ENCODE measurements at places on chromosomes 1 and 21.

GRCh38 chr21:26126168-26126553, 44.4 kb downstream of the APP start:
- no peak for DNase-seq

DNA sequence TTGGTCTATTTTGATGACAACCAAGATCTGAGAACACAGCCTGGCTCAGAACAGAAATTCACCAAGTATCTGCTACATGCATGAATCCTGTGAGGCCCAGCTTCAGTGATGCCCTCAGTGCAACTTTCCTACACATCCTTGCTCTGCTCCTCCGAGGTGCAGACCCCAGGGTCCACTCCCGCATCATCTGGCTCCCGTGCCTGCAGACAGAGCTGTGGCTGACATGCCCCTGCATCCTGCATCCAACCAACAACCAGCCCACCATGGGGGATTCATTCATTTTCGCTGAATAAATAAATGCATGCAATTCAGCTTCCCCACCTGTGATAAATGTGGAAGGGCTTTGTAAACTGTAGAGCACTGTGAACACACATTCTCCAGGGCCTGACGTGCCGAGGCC, 112.3 kb downstream of the GLIS1 start:
- no peak for DNase-seq

GRCh38 chr21:10425856-10426255, 95.5 kb upstream of the TPTE start:
- no peak for DNase-seq

- DNase-seq, result no peak
Measured at GRCh38 chr1:243739335-243740003, 110.6 kb downstream of the AKT3 start.

DNA sequence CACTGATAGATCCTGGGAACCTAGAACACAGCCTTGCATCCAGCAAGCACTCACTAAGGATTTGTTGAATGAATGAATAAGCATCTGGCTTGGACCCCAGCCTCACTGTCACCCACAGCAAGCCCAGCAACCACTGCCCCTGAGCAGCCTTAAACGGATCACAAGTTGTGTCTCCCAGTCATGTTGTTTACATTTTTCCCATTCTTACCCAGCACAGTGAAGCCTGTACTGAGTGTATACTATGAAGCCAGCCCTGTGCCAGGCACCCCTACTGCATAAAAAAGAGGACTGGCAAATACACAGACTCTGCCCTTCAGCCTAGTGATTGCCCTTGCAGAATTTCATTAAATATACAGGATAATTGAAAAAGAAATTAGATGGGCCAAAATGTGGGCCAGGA, 30.2 kb downstream of the RRAGC start:
- no peak for DNase-seq

- DNase-seq, result no peak
Measured at GRCh38 chr1:183194527-183195141, 8.6 kb downstream of the LAMC2 start.

DNA sequence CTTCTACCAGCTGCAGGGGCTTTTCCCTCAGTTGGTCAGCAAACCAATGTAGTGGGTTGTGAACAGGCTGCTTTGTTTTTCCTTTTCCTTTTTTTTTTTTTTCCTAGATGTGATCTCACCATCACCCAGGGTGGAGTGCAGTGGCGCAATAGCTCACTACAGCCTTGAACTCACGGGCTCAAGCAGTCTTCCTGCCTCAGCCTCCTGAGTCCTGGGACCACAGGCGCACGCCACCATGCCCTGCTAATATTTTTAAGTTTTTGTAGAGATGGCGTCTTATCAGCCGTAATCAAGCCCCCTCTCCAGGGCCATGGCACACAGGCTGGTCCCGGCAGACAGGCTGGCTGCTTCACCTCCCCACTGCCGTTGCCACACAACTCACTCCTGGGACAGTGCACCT, 3.4 kb upstream of the TRIM11 start:
- peak; percentile 51 for DNase-seq

DNA sequence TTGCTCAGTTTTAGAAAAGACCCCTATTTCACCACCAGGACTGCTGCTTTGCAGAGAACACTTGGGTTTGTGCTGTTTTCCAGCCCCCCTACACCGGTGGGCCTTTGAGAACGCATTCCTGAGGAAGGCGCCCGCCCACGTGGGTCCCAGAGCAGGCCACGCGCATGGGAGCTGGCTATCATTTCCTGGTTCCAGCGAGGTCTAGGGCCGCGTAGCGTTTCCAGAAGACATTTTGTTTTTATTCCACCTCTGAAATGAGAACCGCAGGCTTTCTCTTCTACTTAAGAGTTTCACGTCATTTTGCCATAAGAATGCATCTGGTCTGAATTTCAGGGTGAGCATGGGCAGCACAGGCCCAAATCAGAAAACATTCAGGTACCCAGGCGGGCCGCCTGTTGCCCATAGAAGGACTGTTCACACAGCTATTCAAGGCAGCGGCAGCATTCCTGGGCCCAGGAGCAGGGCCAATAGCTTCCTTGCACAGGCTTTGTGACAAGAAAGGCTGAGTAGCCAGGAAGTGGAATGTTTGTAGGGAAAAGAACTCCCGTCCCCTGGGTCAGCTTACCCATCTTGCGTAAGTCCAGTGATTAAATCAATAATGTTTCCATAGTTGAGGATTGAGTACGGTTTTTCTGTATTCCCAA, 1.4 kb upstream of the KLHL21 start:
- no peak for DNase-seq

DNA sequence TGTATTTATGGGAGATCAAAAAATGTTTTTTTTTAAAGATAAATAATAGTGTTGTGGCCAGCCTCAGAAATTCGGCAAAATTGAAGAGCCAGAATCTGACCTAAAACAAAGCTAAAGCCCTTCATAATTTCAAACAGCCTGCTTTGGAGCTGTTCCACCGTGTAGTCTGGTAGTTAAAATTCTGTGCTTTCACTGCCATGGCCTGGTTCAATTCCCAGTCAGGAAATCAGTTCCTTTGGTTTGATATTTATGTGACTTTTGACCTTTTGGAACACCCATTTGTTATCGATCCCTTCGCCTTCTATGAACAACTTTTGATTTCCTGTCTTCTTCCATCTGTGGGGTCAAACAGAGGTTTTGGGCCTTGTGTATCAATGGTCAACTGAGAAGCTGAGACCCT, 179.8 kb downstream of the HFM1 start:
- no peak for DNase-seq

DNA sequence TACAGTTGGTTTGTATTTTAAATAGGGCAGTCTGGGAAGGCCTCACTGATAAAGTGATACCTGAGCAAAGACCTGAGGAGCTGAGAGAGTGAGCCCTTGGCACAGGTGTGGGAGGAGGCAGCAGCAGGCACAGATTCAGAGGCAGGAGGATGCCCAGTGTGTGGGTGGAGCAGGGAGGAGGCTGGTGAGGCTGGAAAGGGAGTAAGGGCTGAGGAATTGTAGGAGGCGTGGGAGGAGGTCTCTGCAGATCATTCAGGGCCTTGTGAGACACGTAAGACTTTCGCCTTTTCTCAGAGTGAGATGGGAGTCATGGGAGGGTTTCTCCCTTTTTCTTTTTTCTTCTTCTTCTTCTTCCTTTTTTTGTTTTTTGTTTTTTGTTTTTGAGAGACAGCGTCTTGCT, 58.0 kb downstream of the RGL1 start:
- DNase-seq, result no peak

- peak; percentile 76 for DNase-seq
Measured at GRCh38 chr21:45365608-45366241, 39.2 kb upstream of the COL18A1 start.

DNA sequence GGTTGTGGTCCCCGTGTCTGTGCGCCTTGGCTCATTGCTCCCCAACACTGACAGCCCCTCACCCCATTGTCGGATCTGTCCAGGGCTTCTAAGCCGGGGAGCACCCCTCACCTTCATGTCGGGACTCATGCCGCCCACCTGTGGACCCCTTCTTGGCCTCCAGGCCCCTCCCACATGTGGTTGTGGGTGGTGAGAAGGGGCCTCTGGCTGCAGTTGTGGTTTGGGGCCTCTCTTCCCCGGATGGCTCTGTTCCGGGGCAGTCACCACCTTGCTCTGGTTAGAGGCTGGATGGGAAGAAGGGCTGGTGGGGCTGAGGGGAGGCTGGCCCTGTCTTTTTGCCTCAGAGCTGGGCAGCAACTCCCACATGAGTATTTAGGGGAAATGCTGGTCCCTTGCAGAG, 158.6 kb upstream of the C1orf174 start:
- peak; percentile 68 for DNase-seq

DNA sequence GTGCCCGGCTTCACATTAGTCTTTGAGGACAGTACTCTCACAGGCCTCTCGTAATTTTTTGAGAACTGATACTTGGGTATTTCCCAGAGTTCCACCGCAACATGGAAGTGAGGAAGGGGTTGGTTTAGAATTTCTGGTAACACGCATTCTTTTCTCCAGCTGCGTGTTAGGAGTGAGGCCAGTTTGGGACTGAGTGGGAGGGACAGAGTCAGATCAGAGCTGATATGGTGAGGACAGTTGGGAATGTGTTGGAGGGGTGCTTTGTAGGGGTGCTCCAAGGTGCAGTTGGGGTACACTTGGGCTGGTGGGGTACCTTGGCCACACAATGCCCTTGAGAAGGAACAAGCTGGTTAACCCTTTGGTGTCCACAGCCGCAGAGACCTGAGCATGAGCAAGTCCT, 6.7 kb downstream of the FBXO6 start:
- DNase-seq, result no peak

DNA sequence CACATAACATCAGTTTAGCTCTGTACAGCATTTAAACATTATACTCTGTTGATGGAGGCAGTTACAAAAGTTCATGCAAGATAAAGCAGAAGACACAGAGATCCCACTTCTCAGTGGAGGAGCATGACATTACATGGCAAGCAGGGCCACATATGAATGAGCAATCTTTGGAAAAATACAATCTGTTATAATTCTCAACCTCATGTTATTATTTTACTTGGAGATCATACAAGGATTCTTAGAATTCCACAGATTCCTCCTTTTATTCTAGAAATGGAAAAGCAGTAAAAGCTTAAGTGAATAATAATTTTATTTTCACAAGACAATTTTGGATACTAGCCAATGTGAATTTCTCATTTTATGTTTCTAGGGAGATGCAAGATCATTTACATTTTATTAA, 66.6 kb downstream of the IFI44 start:
- no peak for DNase-seq

- no peak for DNase-seq
Measured at GRCh38 chr1:156247460-156248322, at the start of gene PAQR6. PAQR6 (minus strand) TSS chr1:156248056; CDS start chr1:156246731, 1,325 bp downstream.

DNA sequence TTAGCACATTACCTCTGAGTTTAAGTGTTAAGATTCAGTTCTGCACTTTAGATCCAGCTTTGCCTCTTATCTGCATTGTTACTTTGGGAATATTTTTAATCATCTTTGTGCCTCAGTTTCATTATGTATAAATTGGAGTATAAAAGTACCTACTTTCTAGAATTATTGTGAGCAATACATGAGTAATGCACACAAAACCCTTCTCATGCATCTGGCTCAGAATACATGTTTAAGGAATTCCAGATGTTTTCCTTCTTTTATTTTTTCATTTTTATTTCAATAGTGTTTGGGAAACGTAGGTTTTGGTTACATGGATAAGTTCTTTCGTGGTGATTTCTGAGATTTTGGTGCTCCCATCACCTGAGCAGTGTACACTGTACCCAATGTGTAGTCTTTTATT, 14.2 kb downstream of the C8A start:
- no peak for DNase-seq

GRCh38 chr1:231072502-231073094, 32.5 kb upstream of the FAM89A start:
- DNase-seq, result no peak

DNA sequence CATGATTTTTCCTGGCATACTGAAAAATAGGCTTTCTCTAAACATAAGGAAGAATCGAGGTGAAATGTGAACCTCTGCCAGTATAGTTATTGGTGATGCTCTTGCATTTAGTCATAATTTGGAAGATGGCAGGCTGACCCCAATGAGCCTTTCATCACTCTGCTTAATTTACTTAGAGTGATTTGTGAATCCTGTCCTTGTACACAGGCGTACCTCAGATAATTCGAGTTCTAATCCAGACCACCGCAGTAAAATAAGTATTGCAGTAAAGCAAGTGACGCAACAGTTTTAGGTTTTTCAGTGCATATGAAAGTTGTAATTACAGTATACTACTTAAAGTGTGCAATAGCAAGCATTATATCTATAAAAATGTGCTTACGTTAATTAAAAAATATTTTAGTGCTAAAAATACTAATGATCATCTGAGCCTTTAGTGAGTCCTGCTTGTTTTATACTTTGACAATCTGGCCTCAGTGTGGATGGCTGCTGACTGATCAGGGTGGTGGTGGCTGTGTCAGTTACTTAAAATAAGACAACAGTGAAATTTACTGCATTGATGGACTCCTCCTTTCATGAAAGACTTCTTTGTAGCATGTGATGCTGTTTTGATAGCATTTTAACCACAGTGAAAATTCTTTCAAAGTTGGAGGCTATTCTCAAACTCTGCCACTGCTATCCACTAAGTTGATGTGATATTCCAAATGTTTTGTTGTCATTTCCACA, 1.7 kb downstream of the PKNOX1 start:
- DNase-seq, result no peak

DNA sequence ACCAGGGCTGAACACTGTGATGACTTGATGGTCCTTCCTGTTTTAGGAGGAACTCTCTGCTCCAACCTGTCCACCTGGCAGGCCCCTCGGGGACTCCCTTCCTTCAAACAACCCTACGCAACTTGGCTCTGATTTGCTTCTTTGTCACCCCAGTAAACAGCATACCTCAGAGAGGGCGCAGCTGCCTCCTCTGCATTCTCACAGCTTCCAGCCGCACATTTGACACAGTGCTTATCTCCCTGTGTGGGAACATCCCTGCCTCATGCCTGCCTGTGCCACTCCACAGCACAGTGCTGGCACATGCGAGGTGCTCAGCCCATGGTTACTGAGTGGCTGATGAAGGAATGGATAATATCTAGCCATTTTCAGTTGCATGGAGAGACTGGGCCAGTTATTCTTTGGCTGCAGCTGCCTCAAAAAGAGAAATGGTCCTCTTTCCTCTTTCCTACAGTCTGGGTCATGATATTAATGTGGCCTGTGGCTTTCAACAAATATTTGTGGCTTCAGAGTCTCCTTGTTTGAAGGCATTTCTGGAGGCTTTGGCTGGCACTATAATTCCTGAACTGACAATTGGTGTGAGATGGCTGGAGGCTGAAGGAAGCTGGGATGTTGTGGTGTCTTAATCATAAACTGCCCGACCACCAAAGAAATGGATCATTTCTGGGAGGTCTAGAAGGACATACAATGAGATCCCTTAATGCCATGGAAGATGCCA, 77.9 kb downstream of the TENT5C start:
- no peak for DNase-seq

DNA sequence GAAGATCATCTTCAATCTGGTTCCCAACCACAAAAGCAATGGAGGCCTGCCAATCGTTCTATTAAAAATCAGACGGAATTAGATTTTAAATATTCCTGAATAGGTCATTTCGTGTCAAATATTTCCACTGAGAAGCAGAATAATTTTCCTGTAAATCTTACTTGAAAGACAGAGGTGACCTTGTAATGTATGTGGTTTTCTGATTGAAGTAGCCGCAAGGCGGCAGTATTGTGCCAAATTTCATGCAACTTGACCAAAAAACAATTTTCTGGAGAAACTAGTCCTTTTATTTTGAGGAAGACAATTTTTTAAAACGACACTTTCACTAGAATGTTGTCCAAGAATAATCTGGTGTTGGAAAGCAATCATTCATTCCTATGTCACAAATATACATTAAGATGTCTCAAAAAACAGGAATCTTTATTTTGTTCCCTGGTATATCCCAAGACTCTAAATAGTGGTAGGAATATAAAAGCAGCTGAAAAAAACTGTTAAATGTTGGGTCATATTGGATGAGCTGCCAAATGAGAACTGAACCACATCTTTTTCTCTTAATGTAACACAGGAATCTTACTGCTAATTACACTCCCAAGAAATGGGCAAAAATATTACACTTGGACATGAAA, 33.6 kb downstream of the SPAG17 start:
- DNase-seq, result no peak
